Stimulated activated CD4-positive, alpha-beta T cell treated with anti-CD3 and anti-CD28 coated beads, Interleukin-2, amount 100 ng/mL, for 24 hours (primary cell): ENCODE measurements at places on chromosomes 5 and 9.

GRCh38 chr5:153276151-153276550 is 214.3 kb upstream of the GRIA1 start:
- peak; percentile 11 for DNase-seq

GRCh38 chr5:163407034-163407655 is 30.2 kb upstream of the CCNG1 start:
- no peak for DNase-seq

DNA sequence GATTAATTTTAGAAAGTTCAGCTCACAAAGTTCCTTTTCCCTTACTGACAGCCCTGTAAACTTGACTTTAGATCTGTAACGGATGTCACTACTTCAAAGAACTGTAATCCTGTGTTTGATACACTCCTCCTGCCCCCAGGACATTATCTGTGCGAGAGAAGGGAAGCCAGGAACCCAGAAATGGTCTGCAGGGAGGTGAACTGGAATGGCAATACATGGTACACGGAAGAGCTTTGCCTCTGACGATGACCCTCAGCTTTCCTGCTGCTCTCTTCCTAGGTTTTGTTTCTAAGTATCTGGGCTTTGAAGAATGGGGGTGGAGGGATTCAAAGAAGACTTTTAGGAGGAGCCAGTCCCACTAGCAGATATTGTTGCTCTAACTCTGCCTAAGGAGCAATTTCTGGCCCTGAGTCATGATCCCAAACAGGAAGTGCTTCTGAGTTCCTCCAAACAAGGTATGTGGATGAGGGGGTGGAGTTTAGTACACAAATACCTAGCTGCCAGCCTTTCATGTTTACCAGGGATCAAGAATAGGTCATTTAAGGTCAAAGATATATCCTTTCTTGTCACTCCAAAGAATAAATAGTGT is 43.4 kb upstream of the TMC1 start:
- DNase-seq = no peak

- no peak for DNase-seq
Observed at GRCh38 chr9:10172476-10172875, 440.3 kb downstream of the PTPRD start.

GRCh38 chr5:9194509-9194908 is 351.4 kb downstream of the SEMA5A start:
- no peak for DNase-seq

DNA sequence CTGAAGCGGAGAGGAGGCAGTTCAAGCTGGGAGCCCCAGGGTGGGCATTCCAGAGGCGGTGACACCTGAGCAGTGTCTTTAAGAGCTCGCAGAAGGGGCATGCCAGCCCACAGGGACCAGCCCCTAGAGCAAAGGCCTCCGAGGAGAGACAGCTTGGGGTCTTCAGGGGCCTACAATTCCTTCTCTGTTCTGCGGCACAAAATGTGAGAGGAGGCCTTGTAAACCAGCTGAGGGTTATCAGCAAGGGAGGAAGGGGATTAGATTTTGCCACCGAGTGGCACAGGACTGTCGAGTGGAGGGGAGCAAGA is 505 bp upstream of the SIGMAR1 start:
- DNase-seq = no peak

GRCh38 chr9:91196103-91196950 is 165.4 kb downstream of the AUH start:
- no peak for DNase-seq

- DNase-seq = no peak
Observed at GRCh38 chr9:116223926-116224325, 70.3 kb downstream of the PAPPA start.

GRCh38 chr9:127580879-127581475 is 31.1 kb upstream of the STXBP1 start:
- DNase-seq = no peak

- no peak for DNase-seq
Observed at GRCh38 chr5:176577312-176578176, 28.4 kb downstream of the CDHR2 start.

DNA sequence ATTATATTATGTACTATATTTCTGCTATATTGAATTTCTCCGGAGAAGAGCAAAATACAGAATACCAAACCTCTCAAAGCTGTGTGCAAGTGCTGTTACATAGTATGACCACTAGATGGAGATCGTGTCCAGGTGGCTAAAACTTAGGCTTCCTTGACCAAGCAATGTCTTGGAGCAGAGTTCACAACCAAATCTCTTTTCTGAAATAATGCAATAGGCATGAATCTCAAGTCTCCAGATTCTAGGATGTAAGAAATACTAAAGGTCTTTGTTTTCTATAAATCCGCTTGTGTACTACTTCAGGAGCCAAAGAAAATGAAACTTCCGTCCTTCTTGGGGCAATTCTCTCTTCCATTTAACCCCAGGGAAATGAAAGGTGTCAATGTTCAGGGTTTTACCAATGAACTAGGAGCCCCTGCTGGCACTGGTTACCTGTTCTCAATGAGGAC is 181.5 kb upstream of the RAI14 start:
- no peak for DNase-seq

GRCh38 chr5:55681301-55681700 is 30.8 kb downstream of the SLC38A9 start:
- DNase-seq = no peak

DNA sequence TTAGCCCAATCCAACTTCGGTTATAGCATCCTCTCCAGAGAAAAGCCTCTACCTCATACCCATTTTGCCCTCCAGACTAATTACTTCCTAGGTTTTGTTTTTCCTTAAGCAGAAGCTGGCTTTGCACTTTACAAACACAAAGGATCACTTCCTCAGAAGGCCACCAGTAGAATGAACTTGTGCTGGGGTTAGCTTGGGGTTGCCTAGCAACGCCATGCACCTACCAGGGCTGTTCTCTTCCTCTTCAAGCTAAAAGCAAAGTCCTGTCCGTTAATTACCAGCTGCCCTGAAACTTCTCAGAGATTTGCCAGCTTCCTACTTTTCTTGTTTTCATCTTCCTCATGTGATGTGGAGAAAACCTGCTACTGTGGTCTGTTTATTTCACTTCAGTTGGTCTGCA is 132.0 kb upstream of the WWC1 start:
- DNase-seq = no peak

- DNase-seq = no peak
Observed at GRCh38 chr9:8733131-8733954, 933.8 kb upstream of the DMAC1 start.
